ENCODE measurements at places on chromosomes 2 and 18.

- DNase-seq = no peak
These were observed 2.9 kb downstream of the PROKR1 start for GRCh38 chr2:68646303-68646702.

DNA sequence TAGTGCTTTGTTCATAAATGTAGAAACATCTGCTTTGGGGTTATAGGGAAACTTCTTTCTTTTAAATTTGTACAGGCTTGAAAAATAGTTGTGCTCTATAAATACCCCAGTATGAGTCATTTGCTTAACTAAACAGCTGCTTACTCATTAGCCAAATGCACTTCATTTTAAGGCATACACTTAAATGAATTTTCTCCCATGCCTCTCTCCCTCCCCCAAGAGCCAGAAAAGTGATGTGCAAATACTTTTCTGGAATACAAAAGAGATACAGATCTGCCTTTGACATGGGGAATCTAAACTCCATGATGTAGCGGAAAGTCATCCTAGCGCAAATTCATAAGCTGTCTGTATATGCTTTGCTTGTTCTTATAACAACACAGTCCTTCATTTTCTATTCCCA is 469.4 kb downstream of the DLGAP1 start:
- DNase-seq = no peak

GRCh38 chr18:58288921-58289797 is 245.1 kb downstream of the NEDD4L start:
- no peak for DNase-seq

GRCh38 chr2:45567288-45567963 is 43.6 kb downstream of the SRBD1 start:
- DNase-seq = no peak

GRCh38 chr2:34305587-34305986 is 706.5 kb upstream of the FAM98A start:
- no peak for DNase-seq

- DNase-seq = no peak
These were observed 40.3 kb downstream of the AP1S3 start for GRCh38 chr2:223797037-223797436.

DNA sequence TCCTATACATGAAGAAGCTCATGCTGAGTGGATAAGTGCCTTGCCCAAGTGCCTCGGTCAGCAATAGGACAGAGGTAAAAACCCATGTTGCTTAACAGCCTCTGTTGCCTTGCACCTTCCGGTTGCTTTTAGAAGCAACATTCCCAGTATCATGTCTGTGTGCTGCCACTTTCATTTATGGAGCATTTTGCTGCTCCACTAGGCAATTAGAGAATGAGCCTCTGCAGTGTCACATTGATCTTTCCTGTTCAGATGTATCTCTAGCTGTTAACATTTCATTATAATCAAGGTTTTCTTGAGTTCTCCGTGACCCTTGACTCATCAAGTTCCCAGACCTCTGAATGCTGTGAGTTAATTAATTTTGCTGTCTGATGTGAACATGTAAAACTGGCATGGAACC is 134.5 kb upstream of the EPB41L3 start:
- no peak for DNase-seq

DNA sequence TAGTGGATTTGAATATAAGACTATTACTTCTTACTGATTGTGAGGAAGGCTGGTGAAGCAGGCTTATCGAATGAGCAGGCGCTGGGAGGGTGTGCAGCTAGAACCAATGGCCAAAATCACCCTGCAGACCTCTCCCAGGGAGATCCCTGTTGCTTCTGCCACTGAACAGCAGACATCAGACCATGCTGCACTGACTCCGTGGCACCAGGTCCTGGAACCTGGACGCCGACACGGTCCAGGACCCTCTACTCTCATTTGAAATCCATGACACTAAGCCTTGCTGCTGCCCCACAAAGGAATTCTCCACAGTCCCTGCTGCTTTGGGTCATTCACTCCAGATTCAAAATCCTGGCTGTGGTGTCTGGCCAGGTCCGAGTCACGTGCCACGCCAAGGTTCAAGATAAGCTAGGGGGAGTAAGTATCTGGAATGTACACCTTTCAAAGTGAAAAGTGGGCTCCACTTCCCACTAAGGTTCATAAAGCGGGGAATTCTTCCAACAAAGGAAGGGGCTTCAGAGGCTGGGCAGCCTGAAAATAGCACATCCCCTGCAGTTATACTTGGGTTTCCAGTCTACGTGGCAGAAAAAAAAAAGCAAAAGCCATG is 9.0 kb upstream of the YWHAQ start:
- no peak for DNase-seq

GRCh38 chr2:201255408-201256033 is 4.8 kb upstream of the CASP8 start:
- DNase-seq = no peak

- no peak for DNase-seq
These were observed 288.6 kb downstream of the NDUFA10 start for GRCh38 chr2:239736358-239737143.

GRCh38 chr2:201707142-201707541 is 8.7 kb upstream of the MPP4 start:
- DNase-seq = no peak

DNA sequence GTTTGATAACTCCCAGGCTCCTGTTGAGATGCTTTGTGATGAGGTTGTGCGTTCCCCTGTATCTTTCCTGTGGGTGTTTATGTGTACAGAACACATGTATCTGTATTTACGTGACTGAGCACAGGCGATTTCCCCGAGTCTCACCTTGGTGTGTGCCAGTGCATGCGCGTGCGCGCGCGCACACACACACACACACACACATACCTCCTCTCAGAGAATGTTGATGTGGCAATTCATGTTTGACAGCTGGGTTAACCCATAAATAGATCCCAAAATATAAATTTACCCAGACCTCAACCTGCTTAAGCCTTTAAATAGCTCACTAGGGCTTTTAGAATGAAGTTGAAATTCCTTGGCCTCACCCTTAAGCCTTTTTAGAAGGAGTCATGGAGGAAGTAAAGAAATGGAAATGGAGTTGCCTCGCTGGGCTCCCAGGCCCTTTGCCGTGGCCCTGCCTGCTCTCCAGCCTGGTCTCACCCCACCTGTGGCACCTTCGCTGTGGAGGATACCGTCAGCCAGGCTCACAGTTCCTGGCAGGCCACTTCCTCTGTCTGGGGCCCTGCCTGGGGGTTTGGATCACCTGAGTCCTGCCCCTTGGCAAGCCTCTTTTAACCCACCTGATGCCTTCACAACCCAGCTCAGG is 20.3 kb downstream of the AGAP1 start:
- no peak for DNase-seq

DNA sequence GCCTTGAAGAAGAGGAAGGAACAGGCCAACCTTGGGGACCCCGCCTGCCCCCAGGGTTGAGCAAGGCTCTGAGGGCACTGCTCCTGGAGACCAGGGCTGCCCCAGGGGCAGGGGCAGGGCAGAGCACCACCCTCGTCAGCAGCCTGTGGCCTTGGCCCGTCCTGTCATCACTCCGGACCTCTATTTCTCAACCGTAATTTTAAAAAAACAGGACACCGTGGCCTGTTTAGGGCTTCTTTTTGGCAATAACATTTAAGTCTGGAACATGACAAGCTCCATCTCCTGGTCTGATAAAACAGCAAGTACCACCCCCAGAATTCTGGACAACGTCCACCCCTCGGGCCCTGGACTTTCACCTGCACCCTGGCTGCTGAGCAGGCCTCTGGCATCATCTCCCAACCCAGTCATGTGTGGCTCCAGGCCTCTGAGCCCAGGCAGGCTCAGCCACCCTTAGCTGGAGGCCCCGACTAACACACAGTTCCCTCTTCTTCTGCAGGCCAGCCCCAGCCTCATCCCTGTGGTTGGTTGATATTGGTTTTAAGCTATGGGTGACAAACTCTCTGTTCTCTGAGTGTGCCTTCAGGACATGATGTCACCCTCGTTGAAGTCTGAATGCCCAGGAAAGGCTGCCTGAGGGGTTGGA is 22.6 kb upstream of the ID2 start:
- DNase-seq = no peak

- no peak for DNase-seq
These were observed 28.1 kb downstream of the NBAS start for GRCh38 chr2:15532996-15533395.

DNA sequence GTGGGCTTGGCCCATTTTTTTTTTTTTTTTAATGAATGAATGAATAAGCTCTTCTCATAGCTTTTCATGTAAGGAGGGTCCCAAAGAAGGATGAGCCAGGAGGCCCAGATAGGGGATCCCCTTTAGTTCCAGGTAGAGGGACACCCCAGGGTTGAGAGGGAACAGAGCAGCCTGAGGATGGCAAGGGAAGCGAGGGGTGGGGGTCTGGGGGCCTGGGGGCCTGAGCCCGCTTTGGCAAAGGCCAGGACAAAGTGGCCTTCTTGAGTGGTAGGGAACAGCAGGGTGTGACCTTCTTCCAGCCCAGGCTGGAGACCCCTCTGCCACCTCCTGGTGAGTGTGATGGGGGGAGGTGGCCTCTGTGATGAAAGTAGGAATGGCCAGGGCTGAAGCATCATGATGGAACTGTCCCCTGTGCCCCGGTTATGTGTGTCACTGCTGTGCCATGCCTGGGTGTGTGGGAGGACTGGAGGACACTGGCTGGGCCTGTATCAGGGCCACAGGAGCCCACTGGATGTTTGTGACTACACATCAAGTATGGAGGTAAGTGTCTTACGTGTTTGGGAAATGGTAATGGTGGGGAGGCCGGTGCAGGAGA is 263.5 kb upstream of the HDAC4 start:
- DNase-seq = no peak

DNA sequence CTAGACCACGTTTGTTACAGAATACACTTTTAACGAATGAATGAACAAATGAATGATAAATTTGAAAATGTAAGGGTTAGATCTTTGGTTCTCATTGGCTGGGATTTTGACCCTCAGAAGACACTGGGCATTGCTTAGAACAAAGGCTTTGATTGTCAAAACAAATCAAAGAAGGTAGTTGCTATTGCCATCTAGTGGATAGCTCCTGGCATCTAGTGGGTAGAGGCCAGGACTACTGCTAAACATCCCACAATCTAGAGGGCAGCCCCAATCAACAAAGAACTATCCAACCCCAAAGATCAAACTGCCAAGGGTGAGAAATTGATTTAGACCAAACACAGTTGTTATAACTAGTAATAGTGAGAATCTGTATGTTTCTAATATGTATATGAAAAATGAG is 552.3 kb downstream of the KCNJ3 start:
- DNase-seq = no peak

- DNase-seq = no peak
These were observed 295.3 kb downstream of the CDH7 start for GRCh38 chr18:66046032-66046602.

DNA sequence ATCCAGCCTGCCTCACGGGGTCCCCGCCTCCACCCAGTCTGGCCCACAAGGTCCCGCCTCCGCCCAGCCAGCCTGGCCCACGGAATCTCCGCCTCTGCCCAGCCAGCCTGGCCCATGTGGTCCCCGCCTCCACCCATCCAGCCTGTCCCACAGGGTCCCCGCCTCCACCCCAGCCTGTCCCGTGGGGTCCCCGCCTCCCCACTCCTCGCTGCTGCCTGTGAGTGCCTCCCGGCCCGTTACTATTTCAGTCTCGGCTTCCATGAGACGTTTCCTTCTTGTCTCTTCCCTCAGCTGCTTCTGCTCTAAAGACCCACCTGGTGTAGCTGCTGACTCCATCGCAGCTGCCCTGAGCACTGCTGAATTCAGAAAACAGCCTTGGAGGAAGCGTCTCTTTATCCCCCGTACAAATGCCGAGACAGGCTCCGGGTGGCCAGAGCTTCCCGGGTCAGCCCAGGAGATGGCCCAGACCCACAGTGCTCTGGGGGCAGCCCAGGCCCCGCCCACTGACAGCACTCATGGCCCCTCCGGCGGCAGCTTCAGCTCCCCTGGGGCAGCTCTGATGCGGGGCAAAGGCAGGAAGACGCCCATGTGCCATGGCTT is 69.8 kb downstream of the NFATC1 start:
- DNase-seq = no peak

GRCh38 chr18:33804258-33804657 is 226.2 kb downstream of the ASXL3 start:
- no peak for DNase-seq

DNA sequence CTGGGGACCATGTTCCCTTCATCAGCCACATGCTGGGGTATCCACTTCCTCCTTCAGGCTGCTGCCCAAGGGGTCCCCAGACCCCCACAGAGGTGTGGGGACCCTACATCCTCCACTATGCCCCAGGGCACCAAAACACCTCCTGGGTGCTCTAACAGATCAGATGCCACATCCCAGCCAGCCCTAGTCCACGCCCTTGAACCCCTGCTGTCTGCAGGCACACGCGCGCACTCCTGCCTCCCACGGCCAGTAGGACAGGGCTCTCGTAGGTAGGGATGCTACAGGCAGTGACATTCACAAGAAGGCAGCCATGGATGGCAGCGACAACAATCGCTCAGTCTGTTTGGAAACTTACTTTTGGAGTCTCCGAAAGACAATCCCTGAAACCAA is 3.0 kb upstream of the GPC1 start:
- no peak for DNase-seq

GRCh38 chr2:218179782-218180181 is 13.0 kb upstream of the CXCR1 start:
- DNase-seq = no peak

DNA sequence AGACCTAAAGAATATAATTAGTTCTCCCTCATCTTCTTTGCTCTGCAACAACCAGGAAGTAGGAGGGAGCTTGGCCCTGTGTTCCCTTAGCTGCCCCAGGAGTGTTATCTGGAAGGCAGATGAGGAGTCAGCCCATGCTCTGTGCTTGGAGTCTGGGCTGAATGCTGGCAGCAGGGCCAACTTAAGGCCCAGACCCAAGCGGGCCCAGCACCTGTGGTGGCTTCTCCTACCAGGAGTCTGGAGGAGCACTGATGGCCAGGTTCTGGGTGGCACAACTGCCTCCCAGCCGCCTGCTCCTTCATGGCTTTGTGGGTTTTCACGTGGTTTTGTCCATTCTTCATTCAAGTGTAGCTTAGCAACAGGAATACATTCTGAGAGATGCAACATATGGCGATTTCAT is 1910.7 kb upstream of the LRRTM1 start:
- DNase-seq = no peak

GRCh38 chr2:32947484-32948143 is 861 bp downstream of the LTBP1 start:
- no peak for DNase-seq

- DNase-seq = no peak
These were observed 37.6 kb upstream of the IL1RL1 start for GRCh38 chr2:102273619-102274211.

- DNase-seq = no peak
These were observed 166.7 kb upstream of the ZEB2 start for GRCh38 chr2:144686518-144687215.

- no peak for DNase-seq
These were observed 447.8 kb upstream of the SPHKAP start for GRCh38 chr2:228629251-228629650.

GRCh38 chr18:1037776-1038175 is 133.1 kb downstream of the ADCYAP1 start:
- no peak for DNase-seq

DNA sequence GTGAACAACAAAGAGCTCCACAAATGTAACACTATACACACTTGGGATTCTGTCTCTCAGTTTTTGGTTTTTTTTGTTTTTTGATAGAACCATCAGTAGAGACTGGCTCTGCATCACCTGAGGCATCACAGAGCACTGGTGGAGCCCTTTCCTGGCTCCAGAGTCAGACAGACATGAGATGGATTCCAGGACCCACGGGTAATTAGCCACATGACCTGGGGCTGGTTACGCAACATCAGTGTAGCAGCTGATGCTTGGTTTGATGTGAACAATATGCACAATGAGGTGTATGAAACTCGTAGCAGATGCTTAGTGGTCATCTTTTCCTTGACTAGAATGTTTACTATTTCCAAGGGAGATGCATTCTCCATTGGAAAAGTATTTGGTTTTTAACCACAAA is 40.7 kb downstream of the CMPK2 start:
- DNase-seq = no peak

All from hypothalamus (tissue), 51 donors.